Renal pelvis (tissue), 12 donors: ENCODE measurements at places on chromosomes 5 and 9. TPM values are rescaled to one million over a fixed set of nuclear protein-coding genes. Genes with fewer than 3 reads are reported as not detected.

DNA sequence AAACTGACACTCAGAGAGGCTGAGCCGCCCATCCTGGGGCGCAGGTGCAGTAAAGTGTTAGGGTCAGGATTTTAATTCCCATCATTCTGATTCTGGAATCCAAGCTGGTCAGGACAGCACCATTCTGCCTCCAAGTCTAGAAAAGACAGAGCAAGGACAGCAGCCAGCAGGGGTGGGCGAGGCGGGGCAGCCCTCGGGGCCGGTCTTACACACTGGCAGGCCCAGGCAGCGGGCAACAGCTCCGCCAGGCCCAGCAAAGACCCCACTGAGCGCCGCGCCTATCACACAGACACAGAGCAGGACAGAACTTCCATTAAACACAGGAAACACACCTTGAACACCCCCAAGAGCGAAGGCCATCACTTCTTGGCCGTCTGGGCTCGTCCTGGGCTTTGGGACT is 66.5 kb upstream of the RXRA start:
- no peak for DNase-seq

Gene RNF183
- 7.0 TPM for polyA plus RNA-seq

DNA sequence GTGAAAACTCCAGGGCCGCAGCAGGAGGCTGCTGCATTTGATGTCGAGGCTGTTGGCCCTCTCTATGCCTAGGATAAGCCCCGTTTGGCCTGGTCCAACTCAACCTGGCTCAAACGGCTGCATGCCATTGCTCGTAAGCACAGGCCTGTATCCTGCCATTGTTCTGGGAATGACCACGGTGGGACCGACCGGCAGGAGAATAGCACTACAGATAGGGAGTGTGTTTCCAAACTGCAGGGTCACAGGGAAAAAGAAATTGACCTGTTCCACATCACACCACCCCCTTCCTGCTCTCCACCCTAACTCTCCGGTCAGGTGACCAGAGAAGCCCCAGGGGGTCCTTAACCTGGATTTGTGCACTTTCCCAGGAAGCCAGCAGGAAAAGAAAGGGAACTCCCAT is 278.7 kb upstream of the KLF4 start:
- no peak for DNase-seq

Gene MLLT3
- 27.3 TPM for polyA plus RNA-seq

Gene ADRB2
- polyA plus RNA-seq, result 0.30 TPM

Gene PNPLA7
- 2.0 TPM for polyA plus RNA-seq

GRCh38 chr5:168992016-168992415 is 308.9 kb downstream of the SLIT3 start:
- no peak for DNase-seq

Gene CTXN3
- polyA plus RNA-seq, result not detected

DNA sequence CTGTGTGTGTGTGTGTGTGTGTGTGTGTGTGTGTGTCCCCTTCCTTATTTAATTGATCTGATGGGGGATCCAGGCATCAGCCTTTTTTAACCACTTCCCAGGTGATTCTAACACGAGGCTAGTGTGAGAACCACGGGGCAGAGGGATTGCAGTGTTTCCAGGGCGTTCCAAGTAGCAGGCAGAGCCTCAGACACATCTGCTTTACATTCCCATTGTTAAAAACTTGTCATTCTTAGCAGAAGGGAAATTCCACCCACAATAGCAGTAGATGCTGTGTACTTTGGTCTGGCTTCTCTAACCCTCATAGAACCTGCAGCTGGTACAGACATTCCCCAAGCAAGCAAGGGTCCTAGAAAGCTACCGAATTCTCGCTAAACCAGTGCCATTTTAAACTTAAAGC is 81.9 kb upstream of the SLC30A5 start:
- DNase-seq, result no peak

DNA sequence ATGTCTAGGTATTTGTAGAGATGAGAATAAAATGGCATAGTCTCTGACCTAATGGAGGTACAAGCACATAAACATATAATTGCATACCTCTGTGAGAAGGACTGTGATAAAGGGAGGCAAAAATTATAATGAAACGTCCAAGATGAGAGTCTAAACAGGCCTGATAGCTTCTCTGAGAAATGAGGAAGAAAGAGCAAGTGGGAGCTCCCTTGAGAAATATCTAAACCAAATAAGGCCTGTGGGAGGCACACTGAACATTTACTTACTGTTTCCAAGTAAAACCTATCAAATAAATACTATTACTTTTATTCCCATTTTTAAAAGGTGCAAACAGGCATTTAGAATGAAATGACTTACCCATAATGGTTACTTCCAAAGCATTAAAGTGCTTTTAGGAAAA is 125.6 kb upstream of the PAPPA start:
- DNase-seq, result no peak

DNA sequence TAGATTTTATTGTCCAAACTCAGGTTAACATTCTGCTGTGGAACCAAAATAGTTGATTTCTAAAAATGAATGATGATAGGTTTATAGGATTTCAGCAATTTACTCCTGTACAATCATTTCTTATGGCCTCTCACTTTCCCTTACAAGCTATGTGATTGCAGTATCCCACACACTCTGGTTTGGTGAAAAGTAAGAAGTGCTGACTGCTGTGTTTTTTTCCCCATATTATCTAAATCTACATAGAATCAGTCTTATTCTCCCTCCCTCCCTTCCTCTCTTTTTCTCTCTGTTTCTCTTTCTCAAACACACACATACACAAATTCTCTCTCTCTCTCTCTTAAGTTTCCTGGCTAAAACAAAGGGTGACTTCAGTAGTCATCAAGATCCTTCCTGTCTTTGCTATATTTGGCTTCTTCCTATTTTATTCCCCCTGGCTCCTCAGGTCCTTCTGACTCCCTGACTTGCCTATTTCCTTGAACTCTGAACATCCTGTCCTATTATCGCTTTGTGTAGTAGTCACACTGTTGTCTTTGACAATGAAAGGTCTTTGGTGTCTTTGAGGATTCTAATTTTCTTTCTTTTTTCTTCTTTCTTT is 55.9 kb upstream of the HAPLN1 start:
- no peak for DNase-seq

DNA sequence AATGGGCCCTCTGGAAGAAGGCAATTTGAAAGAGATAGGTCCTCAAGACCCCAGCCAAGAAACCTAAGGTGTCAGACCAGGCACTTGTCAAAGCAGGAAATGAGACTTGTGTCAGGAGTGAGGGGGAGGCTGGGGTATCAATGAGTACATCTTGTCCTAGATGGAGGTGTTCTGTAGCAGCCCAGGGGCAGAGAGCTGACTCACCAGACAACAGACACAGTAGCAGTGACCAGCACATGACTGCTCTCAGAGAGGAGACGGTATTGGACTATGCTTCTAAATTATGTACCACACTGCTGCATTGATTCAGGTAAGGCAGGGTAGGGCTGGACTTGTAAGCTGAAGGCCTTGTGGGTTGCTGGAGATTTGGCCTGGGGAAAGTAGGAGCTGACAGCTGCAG is 551.2 kb upstream of the KLF4 start:
- no peak for DNase-seq

GRCh38 chr5:19853616-19854240 is 134.3 kb downstream of the CDH18 start:
- DNase-seq, result no peak
